ENCODE measurements at places on chromosomes 4 and X.

DNA sequence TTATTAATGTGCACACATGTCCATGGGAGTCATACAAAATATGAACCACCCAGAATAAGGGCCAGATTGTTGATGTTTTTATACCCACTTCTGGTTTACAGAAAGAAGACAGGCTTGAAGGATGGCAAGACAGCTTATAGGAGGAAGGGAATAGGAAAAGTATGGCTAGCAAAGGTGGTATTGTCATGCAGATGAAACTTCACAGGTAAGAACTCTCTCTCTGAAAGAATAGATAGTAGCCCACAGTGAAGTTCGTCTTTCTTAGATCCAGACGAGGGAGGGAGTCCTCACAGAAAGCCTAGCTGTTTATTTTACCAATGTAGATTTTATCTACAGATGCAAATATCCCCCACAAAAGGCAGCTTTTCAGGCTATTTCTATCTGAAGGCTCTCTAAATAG is 43.7 kb upstream of the SPIN4 start:
- no peak for DNase-seq

GRCh38 chrX:93985344-93986307 is 311.6 kb downstream of the FAM133A start:
- DNase-seq, result no peak

- DNase-seq, result no peak
These were observed 103.0 kb upstream of the MAML3 start for GRCh38 chr4:140256941-140257340.

DNA sequence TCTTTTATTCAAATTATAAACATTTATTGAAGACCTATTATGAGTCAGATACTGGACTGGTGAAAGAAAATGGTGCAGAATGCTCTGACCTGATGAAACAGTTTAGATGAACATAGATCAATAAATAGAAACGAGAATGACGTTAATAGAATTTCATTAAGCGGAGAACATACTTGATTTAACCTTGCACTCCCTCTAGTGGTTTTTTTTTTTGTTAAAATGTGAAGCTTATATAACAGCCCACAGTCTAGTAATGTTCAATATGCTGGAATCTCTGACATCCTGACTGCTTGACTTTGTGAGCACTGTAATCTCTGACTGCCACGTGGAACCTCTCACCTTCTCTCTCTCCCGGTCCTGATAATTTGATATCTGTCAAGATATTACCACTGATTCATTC is 32.3 kb downstream of the HDAC8 start:
- DNase-seq, result no peak

GRCh38 chr4:150962245-150962644 is 52.8 kb downstream of the LRBA start:
- DNase-seq, result no peak

DNA sequence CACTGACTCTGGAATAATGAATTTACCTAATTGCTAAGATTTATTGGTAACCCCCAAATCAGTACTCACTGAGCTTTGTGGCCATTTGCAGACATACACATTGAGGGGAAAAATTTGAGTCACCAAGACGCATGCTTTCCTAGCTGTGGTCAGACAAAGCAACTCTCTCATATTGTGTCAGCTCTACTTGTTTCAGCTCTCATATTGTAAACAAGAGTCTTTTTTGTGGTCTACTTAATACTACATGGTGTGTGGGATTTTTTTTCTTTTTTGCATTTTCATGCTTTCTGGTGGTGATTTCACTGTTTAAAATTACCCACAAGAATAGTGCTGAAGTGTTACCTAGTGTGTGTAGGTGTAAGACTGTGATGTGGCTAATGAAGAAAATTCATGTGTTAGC is 428.2 kb upstream of the GALNT7 start:
- no peak for DNase-seq

DNA sequence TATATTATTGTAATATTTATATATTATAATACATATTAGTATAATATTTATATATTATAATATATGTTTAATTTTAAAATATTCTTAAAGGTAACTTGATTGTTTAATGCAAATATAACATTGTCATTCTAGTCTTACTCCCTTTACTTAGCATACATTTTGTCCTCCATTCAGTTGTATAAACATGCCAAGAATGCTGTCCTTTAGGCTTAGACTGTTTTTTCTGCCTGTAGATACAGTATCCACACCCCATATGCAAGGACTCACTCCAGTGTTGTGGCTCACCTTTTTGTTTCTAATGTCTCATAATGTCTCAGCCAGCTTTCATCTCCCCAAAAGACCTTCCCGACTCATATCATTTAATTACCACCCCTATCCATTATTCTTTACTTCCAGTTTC is 2110.0 kb downstream of the PCDH7 start:
- DNase-seq, result no peak

DNA sequence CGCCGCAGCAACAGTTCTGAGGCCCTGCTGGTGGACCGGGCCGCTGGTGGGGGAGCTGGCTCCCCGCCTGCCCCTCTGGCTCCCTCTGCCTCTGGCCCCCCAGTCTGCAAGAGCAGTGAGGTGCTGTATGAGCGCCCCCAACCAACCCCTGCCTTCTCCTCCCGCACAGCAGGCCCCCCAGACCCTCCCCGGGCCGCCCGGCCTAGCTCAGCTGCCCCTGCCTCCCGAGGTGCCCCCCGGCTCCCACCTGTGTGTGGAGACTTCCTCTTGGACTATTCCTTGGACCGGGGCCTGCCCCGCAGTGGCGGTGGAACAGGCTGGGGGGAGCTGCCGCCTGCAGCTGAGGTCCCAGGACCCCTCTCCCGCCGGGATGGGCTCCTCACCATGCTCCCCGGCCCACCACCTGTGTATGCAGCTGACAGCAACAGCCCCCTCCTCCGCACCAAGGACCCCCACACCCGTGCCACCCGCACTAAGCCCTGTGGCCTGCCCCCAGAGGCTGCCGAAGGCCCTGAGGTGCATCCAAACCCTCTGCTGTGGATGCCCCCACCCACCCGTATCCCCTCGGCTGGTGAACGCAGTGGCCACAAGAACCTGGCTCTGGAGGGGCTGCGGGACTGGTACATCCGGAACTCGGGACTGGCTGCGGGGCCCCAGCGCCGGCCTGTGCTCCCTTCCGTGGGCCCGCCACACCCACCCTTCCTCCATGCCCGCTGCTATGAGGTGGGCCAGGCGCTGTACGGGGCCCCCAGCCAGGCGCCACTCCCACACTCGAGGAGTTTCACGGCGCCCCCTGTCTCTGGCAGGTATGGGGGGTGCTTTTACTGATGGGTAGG is 6.3 kb downstream of the PRAF2 start:
- no peak for DNase-seq
